ENCODE measurements at places on chromosomes 5 and 9. TPM values are rescaled to one million over a fixed set of nuclear protein-coding genes. Genes with fewer than 3 reads are reported as not detected.

DNA sequence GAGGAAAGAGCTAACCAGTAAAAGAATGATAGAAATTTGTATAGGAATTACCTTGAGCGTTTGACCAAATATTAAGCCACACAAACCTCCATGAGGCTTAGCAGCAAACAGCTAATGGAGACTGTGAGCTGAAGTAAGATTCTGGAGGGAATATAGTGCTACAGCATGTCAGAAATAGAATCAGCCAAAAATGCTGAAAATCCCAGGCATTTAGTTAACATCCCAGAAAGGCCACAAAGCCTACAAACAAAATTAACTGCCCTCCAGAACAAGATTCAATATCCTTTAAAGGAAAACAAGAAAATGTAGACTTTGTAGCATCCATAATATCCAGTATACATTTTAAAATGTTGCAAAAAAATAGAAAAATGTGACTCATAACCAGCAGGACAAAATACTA is 257.8 kb upstream of the TUSC1 start:
- no peaks in the 10 kb centered on the region for H3K36me3 ChIP-seq
- no peaks in the 10 kb centered on the region for H3K4me1 ChIP-seq
- DNase-seq: no peak
- H3K27me3 ChIP-seq: no peaks in the 10 kb centered on the region
- no peak overlapping the region for H3K27ac ChIP-seq

The SYNPO gene
- total RNA-seq: 16.1 TPM

- no peak for DNase-seq
- peaks cover 2% of the 10 kb centered on the region for H3K4me1 ChIP-seq
- H3K4me3 ChIP-seq: no peak overlapping the region
- H3K27me3 ChIP-seq: no peaks in the 10 kb centered on the region
Observed at GRCh38 chr9:100222674-100223073, 123.6 kb downstream of the INVS start.

GRCh38 chr5:38766151-38766550 is 79.7 kb upstream of the OSMR start:
- H3K36me3 ChIP-seq: peaks cover 9% of the 10 kb centered on the region
- H3K27me3 ChIP-seq: no peaks in the 10 kb centered on the region
- H3K4me3 ChIP-seq: no peak overlapping the region

- H3K36me3 ChIP-seq: no peaks in the 10 kb centered on the region
- no peak overlapping the region for H3K4me3 ChIP-seq
- no peaks in the 10 kb centered on the region for H3K4me1 ChIP-seq
- no peak overlapping the region for H3K27ac ChIP-seq
Observed at GRCh38 chr5:9885164-9885563, 255.0 kb upstream of the TAS2R1 start.

DNA sequence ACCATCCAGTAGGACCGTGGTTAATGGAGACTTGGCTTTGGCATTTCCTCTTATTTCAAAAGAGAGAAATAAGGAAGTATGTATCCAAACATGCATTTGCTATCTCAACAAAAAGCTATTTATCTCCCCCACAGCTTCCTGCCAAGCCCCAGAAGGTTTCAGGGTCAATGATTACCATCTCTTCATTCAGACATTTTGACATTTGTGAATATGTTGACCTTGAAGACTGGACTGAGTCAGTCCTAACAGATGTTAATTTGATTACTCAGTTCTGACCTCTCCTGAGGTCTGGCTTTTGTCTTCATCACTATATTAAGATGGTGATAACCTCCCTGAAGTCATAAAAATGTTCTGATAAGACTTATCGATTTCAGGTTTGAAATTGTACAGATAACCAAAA is 479.4 kb downstream of the AGTPBP1 start:
- H3K4me3 ChIP-seq: no peak overlapping the region
- no peaks in the 10 kb centered on the region for H3K27me3 ChIP-seq
- H3K4me1 ChIP-seq: peaks cover 1% of the 10 kb centered on the region

- H3K27me3 ChIP-seq: no peaks in the 10 kb centered on the region
- peak overlapping the region; percentile 84 for H3K27ac ChIP-seq
- no peaks in the 10 kb centered on the region for H3K36me3 ChIP-seq
- H3K4me1 ChIP-seq: peaks cover 32% of the 10 kb centered on the region
- no peak for DNase-seq
Observed at GRCh38 chr9:3508078-3508431, 17.7 kb downstream of the RFX3 start.

DNA sequence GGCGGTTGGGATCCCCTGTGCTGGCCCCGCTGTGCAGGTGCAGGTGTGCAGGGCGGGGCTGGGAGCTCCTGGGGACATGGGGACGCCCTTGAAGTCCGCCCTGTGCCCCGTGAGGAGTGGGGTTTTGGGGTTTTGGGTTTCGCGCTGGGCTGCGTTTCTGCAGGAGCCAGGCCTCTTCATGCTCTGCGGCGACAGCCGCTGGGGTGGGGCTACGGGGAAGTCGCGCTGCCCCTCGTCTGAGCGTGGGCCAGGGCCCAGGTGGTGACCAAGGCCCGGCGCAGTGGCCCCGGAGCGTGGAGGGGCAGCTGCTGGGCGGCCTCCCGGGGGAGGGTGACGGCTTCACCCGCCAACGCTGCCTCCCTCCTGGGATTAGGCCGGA is 47.8 kb upstream of the IRX4 start:
- peaks cover 2% of the 10 kb centered on the region for H3K4me1 ChIP-seq
- no peak for DNase-seq
- peaks cover 2% of the 10 kb centered on the region for H3K27me3 ChIP-seq
- H3K4me3 ChIP-seq: no peak overlapping the region
- no peak overlapping the region for H3K27ac ChIP-seq

The MCIDAS gene
- total RNA-seq: not detected

GRCh38 chr9:33289496-33289895 is 820 bp upstream of the NFX1 start:
- peaks cover 5% of the 10 kb centered on the region for H3K4me1 ChIP-seq
- DNase-seq: peak; percentile 14
- peak overlapping the region; percentile 88 for H3K27ac ChIP-seq
- peaks cover 8% of the 10 kb centered on the region for H3K27me3 ChIP-seq
- peak overlapping the region; percentile 98 for H3K4me3 ChIP-seq

GRCh38 chr5:87829217-87829551 is 416.5 kb upstream of the CCNH start:
- no peak overlapping the region for H3K27ac ChIP-seq
- no peak for DNase-seq
- H3K4me3 ChIP-seq: no peak overlapping the region
- no peaks in the 10 kb centered on the region for H3K36me3 ChIP-seq

The HTR1A gene
- total RNA-seq: 1.2 TPM

- no peak overlapping the region for H3K27ac ChIP-seq
- H3K4me3 ChIP-seq: no peak overlapping the region
- H3K4me1 ChIP-seq: peaks cover 4% of the 10 kb centered on the region
- H3K36me3 ChIP-seq: peaks cover 6% of the 10 kb centered on the region
- peaks cover 8% of the 10 kb centered on the region for H3K27me3 ChIP-seq
Observed at GRCh38 chr5:172679628-172680212, 38.7 kb downstream of the NEURL1B start.

GRCh38 chr5:72508241-72509170 is 1.3 kb upstream of the ZNF366 start:
- peaks cover 2% of the 10 kb centered on the region for H3K4me1 ChIP-seq
- no peaks in the 10 kb centered on the region for H3K36me3 ChIP-seq
- H3K4me3 ChIP-seq: no peak overlapping the region
- no peak overlapping the region for H3K27ac ChIP-seq

DNA sequence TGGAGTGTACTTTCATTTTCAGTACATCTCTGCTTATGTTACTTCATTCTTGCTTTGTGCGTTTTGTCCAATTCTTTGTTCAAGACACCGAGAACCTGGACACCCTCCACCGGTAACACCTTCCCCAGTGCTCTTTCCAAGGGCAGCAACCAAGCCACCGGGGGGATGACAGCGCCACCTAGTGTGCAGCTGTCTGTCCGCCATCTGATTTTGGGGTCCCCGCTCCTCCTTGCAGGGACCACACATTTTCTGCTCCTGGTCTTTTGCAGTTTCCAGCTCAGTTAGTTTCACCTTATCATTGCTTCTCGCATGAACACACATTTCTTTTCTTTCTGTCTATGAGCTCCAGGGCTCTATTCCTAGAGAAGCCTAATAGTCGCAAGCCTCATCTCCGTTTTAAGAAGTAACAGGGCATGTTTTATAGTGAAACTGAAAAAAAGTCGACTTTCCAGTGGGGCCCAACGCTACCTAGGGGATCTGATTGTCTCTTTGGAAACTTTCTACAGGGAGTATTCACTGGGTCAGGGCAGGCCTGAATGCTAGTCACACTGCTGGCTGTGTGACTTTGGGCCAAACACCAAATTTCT is 152.1 kb downstream of the FSTL4 start:
- no peaks in the 10 kb centered on the region for H3K36me3 ChIP-seq
- peaks cover 31% of the 10 kb centered on the region for H3K4me1 ChIP-seq
- H3K27ac ChIP-seq: no peak overlapping the region
- DNase-seq: peak; percentile 64
- no peak overlapping the region for H3K4me3 ChIP-seq

DNA sequence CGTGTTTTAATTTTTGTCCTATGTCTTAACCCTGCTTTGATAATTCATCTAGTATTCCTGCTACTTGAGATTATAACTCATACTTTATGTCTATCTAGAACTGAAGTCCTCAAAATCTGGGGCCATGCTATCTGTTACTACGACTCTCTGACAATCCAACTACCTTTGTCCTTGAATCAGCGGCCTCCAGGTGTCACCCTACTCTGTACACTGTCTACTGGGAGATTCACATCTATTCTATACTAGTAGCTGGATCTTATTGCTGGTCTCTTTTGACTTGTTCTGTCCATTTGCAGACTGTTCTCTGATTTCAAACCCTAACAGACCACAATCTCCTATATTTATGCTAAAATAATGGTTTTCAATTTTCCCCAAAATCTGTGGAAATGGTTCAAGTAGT is 225.5 kb upstream of the ELAVL2 start:
- peaks cover 5% of the 10 kb centered on the region for H3K36me3 ChIP-seq
- H3K4me1 ChIP-seq: peaks cover 13% of the 10 kb centered on the region
- no peaks in the 10 kb centered on the region for H3K27me3 ChIP-seq
- H3K27ac ChIP-seq: no peak overlapping the region
- DNase-seq: no peak
- H3K4me3 ChIP-seq: no peak overlapping the region

DNA sequence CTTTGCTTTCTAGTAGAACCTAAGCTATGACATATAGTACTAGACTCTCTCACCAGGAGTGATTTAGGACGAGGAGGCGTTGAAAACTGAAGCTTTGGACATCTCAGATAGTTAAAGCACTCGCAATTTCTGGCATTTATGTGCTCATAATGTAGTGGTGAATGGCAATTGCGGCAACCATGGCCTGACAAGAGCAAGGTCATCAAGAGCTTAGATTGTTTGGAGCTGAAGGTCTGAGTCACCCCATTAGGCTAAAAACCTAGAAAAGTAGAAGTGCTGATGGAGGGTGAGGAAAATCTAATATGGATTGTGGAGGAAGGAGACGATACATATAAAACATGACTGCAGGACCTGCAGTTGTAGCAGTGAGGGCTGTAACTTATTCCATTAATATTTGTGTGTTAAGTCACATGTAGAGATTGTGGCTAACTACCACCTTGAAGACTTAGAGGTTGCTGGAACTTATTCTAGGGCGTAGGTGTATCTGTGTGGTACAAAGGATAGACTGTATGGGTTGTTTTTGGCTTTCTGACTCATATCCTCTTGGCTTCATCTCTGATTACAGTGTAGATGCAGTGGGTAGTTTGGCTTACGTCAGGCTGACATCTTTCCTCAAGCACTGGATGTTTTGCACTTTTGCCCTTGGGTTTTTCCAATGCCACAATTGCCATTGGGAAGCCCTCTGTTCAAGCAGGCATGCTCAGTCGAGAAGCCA is 138.9 kb upstream of the CDKN2B start:
- no peak overlapping the region for H3K4me3 ChIP-seq
- no peaks in the 10 kb centered on the region for H3K4me1 ChIP-seq
- no peaks in the 10 kb centered on the region for H3K36me3 ChIP-seq
- no peak overlapping the region for H3K27ac ChIP-seq
- peaks cover 2% of the 10 kb centered on the region for H3K27me3 ChIP-seq

DNA sequence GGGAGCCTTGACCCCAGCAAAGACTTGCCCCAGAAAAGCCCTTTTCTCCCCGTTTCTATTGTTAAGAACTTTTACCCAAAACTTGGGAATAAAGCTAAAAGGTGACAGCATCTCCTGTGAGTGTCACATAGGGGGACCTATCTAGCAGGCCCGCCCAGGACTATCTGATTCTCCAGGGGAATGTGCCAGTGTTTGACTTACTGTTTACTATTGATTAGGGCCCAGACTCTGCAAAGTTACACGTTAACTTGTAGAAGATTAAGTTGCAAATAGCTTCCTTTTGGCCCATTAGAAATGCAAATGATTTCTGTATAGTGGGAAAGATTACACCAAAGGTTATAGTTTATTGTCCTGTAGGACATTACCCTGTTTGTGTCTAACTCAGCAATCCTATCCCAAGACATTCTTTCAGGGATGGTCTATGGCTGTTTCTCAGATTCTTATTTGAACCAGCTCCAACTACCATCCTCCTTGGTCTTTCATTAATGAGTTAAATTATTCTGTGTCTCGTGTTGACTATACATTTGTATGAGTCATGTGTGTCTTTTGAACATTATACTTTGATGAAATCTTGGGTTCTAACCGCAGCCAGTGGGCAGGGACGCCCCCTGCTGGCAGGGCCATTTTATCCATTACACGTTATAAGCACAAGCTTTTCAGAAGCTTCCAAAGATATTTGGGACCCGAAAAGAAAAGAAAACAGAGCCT is 60.7 kb downstream of the HRH2 start:
- H3K27ac ChIP-seq: no peak overlapping the region
- no peaks in the 10 kb centered on the region for H3K4me1 ChIP-seq
- no peak overlapping the region for H3K4me3 ChIP-seq
- peaks cover 22% of the 10 kb centered on the region for H3K36me3 ChIP-seq
- H3K27me3 ChIP-seq: no peaks in the 10 kb centered on the region
- DNase-seq: peak; percentile 68

The SLC25A2 gene
- total RNA-seq: 1.9 TPM

GRCh38 chr5:99054972-99055371 is 126.2 kb upstream of the CHD1 start:
- no peaks in the 10 kb centered on the region for H3K27me3 ChIP-seq
- H3K27ac ChIP-seq: no peak overlapping the region
- DNase-seq: no peak
- no peak overlapping the region for H3K4me3 ChIP-seq
- no peaks in the 10 kb centered on the region for H3K36me3 ChIP-seq

DNA sequence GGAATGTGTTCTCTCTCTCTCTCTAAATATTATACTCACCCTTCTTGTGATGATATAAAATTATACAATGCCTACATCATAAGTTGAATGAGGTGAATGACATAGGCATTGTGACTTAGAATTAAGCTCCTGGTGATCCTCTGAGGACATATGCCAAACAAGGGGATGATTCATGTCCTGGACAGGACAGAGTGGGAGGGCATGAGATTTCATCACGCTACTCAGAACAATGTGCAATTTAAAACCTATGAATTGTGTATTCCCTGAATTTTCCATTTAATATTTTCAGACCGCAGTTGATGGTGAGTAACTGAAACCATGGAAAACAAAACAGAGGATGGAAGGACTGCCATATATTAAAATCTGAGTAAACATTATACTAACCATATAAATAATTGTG is 782.2 kb upstream of the NUDT12 start:
- no peaks in the 10 kb centered on the region for H3K27me3 ChIP-seq
- H3K36me3 ChIP-seq: no peaks in the 10 kb centered on the region
- peak overlapping the region; percentile 50 for H3K27ac ChIP-seq
- no peak overlapping the region for H3K4me3 ChIP-seq
- H3K4me1 ChIP-seq: peaks cover 4% of the 10 kb centered on the region

The BNIP1 gene
- 12.5 TPM for total RNA-seq

The AGXT2 gene
- not detected for total RNA-seq

All from glutamatergic neuron (in vitro differentiated cells).